ENCODE measurements at places on chromosomes 1 and 21.

GRCh38 chr1:227437495-227438008 is 119.3 kb upstream of the CDC42BPA start:
- no peak for DNase-seq

DNA sequence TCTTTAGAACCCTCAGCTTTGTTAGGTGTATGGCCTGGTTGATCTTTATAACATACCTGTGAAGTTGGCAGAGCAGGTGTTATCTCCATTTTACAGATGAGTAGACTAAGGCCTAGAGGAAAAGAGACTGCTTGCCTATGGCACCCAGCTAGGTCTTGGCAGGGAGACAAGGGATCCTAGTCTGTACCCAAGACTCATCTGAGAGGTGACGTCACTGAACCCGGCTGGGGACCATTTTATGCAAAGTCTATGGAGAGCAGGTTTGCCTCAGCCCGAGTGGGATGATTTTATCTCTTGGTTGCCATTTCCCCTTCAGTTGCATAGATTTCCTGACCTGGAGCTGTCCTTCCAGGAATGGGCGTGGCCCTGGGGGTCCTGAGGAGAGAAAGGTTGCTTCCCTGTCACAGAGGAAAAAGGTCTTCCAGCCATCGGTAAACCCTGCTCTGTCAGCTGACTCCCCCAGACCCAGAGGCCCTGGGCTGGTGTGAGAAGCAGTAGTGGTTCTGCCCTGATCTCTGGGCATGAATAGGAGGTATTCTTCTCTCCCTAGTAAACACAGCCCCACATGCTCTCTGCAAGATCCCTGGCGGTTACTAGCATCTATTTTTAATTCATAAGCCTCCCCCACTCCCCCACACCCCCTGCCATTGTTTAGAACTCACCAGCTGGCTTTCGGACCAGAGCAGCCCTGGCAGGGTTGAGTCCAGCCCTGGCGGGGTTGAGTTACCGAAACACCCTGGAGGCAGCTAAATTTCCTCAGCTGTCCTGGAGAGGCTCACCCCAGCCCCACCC is 19.6 kb downstream of the TMCC2 start:
- DNase-seq: no peak

DNA sequence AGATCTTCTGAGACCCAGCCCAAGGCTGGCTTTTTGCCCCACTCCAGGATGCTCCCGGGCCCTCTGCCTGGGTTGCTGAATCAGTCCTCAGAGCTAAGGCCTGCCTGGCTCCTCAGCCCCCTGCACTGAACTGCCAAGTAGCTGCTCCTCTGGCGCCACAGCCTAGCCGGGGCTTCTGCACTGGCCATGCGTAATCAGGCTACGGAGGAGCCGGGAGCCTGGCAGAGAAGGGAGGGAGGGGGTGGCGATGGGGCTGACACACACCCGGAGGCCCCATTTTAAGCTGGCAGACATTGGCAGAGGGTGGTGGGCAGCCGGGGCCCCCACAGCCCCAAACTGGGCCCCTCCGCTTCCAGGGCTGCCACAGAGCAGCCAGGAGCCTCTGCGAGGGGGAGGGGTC is 38.7 kb downstream of the ALPL start:
- no peak for DNase-seq

DNA sequence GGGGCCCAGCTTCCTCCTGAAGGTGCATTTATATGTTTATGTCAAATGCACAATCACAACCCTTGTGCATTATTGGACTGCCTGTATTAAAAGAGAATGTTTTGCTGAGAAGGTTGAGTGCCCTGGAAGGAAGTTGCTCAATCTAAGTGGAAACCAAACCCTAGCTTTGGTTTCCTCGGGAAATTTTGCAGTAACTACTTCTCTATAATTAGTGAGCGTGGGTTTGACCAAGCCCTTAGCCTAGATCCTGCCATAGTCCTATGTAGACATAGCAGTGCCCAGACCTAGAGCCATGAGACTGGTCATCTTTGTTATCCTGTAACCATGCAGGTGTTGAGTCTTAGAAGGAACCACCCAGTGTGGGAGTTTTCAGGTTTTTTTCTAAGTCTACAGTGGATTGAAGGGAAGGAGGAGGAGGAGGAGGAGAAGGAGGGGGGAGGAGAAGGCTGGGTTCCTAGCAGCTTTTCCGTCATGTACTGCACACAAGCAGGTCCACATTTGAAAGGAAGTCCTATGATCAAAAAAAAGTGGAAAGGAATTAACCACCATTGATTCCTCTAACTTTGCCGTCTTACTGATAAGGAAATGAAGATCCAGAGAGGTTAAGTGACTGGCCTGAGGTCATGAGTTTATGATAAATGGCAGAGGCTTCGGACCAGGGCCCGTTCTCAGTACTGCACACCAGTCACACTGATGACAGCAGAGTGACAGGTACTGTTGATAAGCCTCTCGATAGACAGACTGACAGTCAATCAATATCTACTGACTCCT is 72.2 kb upstream of the LYST start:
- no peak for DNase-seq

- no peak for DNase-seq
Measured at GRCh38 chr1:207051191-207051943, at the start of gene YOD1. TSS of gene YOD1 (minus strand) at chr1:207051208. CDS start at chr1:207051030, 178 bp downstream.

GRCh38 chr1:93033785-93034184 is 45.3 kb upstream of the MTF2 start:
- no peak for DNase-seq

GRCh38 chr21:45470773-45471524 is 66.0 kb downstream of the COL18A1 start:
- peak; percentile 84 for DNase-seq

DNA sequence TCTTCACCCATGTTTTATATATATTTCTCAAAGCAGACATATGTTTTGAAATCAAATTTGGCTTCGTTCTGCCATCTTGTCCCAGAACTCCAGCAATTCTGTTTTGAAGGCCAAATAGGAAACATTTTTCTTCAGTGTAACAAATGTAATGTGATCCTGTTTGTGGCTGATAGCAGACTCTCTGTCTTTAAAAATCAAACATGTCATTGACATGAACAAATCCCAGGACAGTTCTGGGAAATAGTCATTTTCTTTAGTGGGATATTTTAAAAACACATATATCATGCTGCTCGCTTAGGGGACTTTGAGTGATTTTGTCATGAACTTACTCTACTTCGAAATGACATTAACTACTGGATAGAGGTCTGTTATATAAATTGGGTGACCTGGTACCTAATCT is 51.4 kb downstream of the HMCN1 start:
- DNase-seq: no peak

GRCh38 chr21:17527711-17528110 is 14.9 kb downstream of the CXADR start:
- no peak for DNase-seq

- no peak for DNase-seq
Measured at GRCh38 chr1:162674034-162674608, 41.9 kb downstream of the DDR2 start.

GRCh38 chr1:31054349-31054748 is 11.2 kb downstream of the PUM1 start:
- no peak for DNase-seq

GRCh38 chr1:56787330-56787729 is 31.9 kb downstream of the FYB2 start:
- DNase-seq: no peak

DNA sequence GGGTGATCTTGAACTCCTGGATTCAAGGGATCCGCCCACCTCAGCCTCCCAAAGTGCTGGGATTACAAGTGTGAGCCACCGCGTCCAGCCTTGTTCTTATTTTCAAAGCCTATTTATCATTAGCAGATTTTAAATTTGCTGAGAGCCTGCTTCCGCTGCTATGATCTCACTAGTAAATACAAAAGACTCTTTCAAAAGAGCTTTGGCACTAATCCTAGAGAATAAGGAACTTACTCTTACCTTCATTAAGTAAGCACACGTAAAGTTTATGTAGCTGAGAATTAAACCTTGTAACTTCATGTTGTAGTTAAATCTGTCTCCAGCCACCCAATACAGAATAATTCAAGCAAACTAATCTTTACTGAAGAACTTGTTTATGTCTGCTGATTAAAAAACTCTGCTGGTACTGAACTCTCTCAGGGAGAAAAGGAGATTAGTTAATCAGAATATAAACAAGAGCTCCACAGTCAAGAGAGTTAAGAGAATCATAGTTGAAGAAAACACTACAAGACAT is 72.3 kb downstream of the RUSC1 start:
- DNase-seq: no peak

GRCh38 chr1:244273845-244274619 is 177.7 kb downstream of the ADSS2 start:
- no peak for DNase-seq

DNA sequence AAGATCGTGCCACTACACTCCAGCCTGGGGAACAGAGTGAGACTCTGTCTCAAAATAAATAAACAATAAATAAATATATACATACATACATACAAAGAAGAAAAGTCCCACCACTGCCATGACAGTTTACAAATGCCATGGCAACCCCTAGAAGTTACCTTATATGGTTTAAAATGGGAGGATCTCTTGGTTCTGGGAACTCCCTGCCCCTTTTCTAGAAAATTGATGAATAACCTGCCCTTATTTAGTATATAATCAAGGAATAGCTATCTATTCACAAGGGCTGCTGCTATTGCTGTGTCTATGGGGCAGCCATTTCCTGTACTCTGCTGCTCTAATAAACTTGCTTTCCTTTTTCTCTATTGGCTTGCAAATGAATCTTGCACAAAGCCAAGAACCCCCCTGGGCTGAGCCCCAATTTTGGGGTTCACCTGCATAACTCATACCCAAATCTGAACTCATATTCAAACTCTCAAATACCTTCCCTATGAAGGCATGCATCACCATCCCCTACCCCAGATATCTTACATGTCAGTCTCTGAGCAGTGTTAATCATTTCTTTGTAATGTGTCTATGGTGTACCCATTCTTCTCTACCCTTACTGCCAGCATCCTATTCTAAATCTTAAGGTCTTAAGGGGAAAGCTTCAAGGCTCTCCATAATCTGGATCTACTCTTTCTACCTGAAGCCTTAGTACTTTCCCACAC is 9.0 kb downstream of the GON4L start:
- DNase-seq: no peak

- DNase-seq: peak; percentile 32
Measured at GRCh38 chr1:34460193-34460592, 283.5 kb downstream of the C1orf94 start.

GRCh38 chr1:47680815-47681475 is 243.1 kb downstream of the FOXD2 start:
- no peak for DNase-seq

GRCh38 chr1:72284348-72285073 is 2.2 kb upstream of the NEGR1 start:
- no peak for DNase-seq

DNA sequence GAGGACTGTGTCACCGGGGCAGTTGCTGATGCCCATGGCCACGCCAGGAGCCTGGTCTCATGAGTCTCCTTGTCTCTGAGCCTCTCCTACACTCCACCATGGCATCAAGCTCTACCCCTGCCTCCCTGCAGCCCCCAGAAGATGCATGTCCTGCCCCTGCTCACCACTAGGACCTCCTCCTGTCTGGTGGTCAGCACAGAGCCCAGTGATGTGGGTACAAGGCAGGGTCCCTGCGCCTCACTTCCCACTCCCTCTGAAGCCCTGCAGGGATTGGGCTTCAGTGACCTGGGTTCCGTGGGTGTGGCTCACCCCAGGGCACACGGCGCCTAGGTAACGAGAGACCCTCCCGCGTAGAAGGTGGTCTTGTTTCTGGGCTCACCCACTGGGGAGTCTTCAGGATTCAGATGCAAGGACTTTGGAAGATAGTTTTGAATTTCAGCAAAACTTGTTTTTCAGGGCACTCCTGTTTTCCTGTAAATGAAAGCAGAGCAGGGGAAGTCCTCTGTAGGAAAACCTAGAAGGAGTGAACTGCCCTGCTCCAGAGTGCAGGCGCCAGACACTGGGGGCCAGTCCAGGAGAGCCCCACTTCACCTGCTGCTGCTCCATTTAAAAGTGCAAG is 2.8 kb downstream of the COL18A1 start:
- no peak for DNase-seq

- DNase-seq: no peak
Measured at GRCh38 chr1:207807326-207807689, 55.5 kb downstream of the CD46 start.

GRCh38 chr1:93685918-93686317 is 4.3 kb upstream of the BCAR3 start:
- DNase-seq: no peak
